NCI-H748 treated with DMSO at 0.1 percent for 48 hours (cell line): ENCODE measurements at places on chromosomes 1 and 21.
A peak's percentile ranks its signal among the peaks of the same experiment; 100 is the strongest.

DNA sequence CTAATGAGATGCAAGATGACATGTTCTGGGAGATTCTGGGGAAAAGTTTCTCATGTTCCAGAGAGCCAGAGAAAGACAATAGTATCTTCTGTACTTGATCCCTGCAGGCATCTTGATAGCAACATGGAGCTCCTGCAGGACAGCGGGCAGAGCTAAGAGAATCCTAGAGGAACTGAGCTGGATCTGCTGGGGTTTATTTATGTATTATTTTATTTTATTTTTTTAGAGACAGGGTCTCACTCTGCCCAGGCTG, 22.7 kb upstream of the SCAF4 start:
- DNase-seq, result no peak

DNA sequence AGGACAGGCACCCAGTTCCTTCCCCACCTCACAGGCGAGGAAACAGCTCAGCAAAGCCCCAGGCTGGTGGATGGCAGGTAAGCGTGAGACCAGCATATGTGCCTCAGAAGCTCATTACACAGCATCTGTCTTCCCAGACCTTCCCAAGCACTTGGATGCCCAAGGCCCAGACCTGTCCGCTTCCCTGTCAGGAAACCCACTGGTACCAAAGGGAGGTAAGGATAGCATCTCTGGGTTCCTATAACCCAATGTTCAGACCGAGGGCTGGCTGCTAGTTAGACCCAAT, 3.3 kb downstream of the POFUT2 start:
- DNase-seq, result no peak

GRCh38 chr1:88878731-88879130, 12.6 kb downstream of the GTF2B start:
- DNase-seq, result no peak

- DNase-seq, result peak; percentile 16
Measured at GRCh38 chr1:82161700-82162141, 361.0 kb downstream of the ADGRL2 start.

DNA sequence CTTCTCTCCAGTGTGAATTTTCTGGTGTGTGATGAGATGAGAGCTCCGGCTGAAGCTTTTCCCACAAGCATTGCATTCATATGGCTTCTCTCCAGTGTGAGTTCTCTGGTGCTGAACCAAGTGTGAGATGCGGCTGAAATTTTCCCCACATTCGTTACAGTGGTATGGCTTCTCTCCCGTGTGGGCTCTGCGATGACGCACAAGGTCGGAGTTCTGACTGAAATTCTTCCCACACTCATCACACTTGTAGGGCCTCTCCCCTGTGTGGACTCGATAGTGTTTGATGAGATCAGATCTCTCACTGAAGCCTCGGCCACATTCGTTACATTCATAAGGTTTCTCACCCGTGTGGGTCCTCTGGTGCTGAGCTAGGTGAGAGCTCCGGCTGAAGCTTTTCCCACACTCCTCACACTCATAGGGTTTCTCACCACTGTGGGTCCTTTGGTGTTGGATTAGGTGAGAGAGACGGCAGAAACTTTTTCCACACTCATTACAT, 7.4 kb downstream of the ZNF436 start:
- no peak for DNase-seq
